ENCODE measurements at places on chromosomes 13 and 19. TPM values are rescaled to one million over a fixed set of nuclear protein-coding genes. Genes with fewer than 3 reads are reported as not detected.

GRCh38 chr19:14542711-14543328 lies 13.4 kb downstream of the TECR start:
- H3K36me3 ChIP-seq, result no peaks in the 10 kb centered on the region
- no peak for DNase-seq
- no peaks in the 10 kb centered on the region for H3K27me3 ChIP-seq

GRCh38 chr13:26908126-26908525 lies 147.5 kb upstream of the GPR12 start:
- no peak for DNase-seq
- no peaks in the 10 kb centered on the region for H3K4me1 ChIP-seq
- H3K4me3 ChIP-seq, result no peak overlapping the region
- H3K27me3 ChIP-seq, result no peaks in the 10 kb centered on the region

DNA sequence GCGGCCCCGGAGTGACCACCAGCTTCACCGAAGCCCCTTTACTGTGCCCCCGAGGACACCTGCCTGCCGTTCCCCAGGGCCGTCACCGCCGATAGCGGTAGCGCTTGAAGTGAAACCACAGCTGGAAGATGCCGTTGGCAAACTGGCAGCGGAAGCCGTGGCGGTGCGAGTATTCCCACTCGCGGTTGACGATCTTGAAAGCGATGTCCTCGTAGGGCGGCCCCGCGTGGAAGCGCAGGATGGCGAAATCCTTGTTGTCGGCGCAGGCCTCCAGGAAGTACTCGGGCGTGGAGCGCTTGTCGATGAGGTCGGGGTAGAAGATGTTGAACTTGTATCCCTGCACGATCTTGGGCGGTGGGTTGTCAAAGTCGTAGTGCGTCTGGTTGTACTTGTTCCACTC lies 5.2 kb upstream of the TBXA2R start:
- no peak overlapping the region for H3K4me3 ChIP-seq
- no peaks in the 10 kb centered on the region for H3K27me3 ChIP-seq
- H3K36me3 ChIP-seq, result no peaks in the 10 kb centered on the region
- DNase-seq, result no peak
- peaks cover 7% of the 10 kb centered on the region for H3K4me1 ChIP-seq

DNA sequence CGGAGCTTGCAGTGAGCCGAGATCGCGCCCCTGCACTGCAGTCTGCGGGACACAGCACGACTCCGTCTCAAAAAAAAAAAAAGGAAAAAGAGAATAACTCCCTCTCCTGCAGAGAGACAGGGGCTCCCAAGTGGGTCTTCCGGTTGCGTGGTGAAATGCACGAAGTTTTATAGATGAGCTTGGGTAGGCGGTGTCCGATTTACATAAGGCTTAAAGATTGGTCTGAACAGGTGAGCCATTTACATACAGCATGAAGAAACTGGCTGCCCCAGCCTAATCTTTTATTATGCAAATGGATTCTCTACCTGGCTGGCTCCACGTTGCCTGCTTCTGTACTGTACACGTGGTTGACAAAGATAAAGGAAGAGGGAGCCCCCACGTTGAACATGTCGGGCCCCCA lies 19.5 kb downstream of the ADGRE2 start:
- peak; percentile 89 for DNase-seq
- peak overlapping the region; percentile 42 for H3K4me3 ChIP-seq
- H3K36me3 ChIP-seq, result no peaks in the 10 kb centered on the region
- no peaks in the 10 kb centered on the region for H3K27me3 ChIP-seq
- H3K27ac ChIP-seq, result peak overlapping the region; percentile 39

Gene JAK3
- 4.2 TPM for total RNA-seq

Gene ATP4B
- not detected for total RNA-seq

Gene C13orf42
- 24.5 TPM for total RNA-seq

Measured in GM23338 (cell line).